Stimulated activated CD4-positive, alpha-beta T cell treated with anti-CD3 and anti-CD28 coated beads, TNF-alpha, amount 100 ng/mL, for 4 hours (primary cell): ENCODE measurements at places on chromosomes 7 and 10.

DNA sequence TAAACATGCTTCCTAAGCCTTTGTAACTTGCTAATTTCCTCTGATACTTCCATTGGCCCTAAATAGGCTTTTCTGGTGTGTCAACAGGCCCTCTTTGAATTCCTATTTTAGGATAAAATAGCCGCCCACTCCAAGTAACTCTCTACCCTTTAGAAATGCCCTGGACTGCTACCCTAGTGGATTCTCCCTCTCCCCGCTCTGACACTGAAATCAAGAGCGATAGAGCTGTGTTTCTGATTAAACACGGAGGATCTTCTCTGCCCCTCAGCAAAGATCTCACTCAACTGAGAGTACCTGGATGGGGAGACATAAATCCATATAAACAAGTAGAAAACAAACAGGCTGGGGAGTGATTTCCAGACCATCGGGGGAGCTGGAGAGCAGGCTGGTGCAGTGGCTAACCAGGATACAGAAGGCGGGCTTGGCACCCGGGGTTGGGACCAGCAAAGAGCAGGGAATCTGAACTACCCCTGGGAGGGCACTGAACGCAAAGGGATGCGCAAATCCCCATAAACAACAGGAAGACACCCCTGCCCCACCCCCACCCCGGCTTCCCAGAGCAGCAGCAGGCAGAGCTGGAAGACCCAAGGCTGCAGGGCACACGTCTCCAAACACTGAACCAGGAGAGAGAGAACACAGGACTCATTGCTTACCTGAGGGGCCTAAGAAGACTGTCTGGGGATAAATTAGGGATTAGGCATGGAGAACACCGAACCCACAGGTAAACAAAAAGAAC is 2.5 kb downstream of the ASB13 start:
- DNase-seq = no peak

DNA sequence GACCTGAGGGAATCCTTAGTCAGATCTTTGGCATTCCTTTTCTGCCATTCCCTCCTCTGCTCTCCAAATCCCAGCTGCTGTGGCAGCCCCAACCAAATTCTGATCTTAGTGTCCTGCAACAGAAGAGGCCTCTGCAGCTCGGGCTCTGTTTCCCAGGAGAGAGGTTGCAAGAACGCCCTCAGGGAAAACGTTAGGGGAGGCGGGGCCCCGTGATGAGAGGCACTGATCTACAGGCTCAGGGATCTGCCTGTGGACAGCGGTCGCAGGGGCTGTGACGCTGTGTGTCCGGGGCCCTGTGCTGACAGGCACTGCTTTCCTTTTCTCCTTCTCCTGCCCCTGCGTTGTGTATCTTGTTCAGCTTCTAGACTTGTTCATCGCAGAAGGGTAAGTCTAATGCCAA is 57.3 kb upstream of the DPYSL4 start:
- no peak for DNase-seq

GRCh38 chr7:158361326-158361946 is 226.2 kb downstream of the PTPRN2 start:
- DNase-seq = no peak

GRCh38 chr10:34205452-34205851 is 609.6 kb downstream of the PARD3 start:
- no peak for DNase-seq

GRCh38 chr7:46767071-46767470 is 814.8 kb downstream of the TNS3 start:
- no peak for DNase-seq

- no peak for DNase-seq
Observed at GRCh38 chr7:75732764-75733630, 5.7 kb downstream of the HIP1 start.

DNA sequence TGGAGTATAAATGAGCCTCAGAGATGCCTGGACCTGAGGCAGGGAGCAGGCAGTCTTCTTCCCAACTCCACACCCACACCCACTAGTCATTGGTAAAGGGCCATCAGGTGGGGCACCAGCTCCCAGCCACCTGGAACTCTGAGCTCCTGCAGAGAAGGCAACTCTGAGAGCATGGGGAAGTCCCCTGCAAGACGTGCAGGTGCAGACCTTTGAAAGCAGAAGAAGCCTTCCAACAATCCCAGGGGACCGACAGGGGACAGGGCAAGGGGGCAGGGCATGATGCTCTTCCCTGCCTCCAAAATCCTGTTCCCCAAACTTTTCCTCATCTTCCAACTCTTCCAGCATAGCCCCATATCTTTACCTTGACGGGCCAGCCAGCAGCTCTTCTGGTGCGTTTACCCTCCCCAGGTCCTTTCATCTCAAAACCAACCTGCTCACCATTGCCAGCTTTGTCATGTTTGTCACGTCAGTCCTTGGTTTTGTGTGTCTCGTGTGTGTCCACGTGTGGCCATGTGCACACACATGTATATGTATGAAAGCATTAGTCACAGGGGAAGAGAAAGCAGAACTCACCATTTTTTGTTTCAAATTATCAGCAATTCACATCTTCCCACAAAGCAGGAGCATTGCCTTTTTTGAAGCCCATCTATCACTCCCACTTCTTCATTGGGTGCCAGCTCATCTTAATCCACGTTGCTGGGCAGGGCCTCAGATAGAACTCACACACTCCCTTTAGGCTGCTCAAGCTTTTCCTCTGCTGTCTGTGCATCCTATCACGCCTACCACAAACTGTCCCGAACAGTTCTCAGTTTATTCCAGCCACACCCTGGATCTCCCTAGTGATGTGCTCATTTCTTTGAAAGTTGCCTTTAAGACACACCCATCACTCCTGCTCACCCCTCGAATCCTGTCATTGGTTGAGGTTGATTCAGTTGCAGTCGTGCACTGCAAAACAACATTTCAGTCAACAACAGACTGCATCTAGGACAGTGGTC is 41.0 kb upstream of the AMPH start:
- no peak for DNase-seq

DNA sequence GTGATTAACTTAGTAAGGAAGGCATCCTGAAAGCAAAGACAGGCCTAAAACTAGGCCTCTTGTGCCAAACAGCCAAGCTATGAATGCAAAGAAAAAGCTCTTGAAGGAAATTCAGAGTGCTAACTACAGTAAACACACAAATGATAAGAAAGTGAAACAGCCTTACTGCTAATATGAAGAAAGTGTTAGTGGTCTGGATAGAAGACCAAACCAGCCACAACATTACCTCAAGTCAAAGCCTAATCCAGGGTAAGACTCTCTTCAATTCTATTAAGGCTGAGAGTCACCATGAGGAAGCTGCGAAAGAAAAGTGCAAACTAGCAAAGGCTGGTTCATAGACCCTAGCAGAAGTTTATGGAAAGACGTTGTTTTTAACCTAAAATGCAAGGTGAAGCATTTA is 66.0 kb downstream of the IPMK start:
- no peak for DNase-seq

- no peak for DNase-seq
Observed at GRCh38 chr7:75578081-75578480, 86.0 kb downstream of the SPDYE5 start.

- DNase-seq = no peak
Observed at GRCh38 chr10:46329690-46330016, 42.9 kb downstream of the ANTXRL start.

- no peak for DNase-seq
Observed at GRCh38 chr7:149868623-149869290, 5.0 kb upstream of the ATP6V0E2 start.
